ENCODE measurements at places on chromosomes 13 and 19.
A peak's percentile ranks its signal among the peaks of the same experiment; 100 is the strongest.

GRCh38 chr19:21434967-21435544 is 38.1 kb downstream of the ZNF493 start:
- no peak for DNase-seq

DNA sequence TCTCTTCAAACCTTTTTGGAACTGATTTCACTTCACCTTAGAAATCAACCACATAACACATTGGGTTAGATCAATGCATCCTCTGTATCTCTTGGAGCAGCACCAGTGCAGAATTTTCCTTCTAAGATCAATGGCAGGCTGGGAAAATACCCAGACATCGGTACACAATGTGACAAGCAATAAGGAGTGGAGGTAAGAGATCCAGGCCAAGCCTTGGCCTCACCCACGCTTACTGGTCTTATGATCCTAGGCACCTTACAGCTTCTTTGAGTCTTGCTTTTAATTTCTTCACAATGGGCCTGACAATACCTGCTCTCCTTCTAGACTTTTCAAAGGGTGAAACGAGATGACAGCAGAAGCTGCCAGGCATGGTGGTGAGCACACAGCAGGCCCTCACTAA is 232.0 kb downstream of the LACC1 start:
- no peak for DNase-seq

- DNase-seq, result no peak
These were observed 1.7 kb downstream of the TRAPPC5 start for GRCh38 chr19:7682175-7682855.

- peak; percentile 81 for DNase-seq
These were observed at the start of gene CEACAM4 for GRCh38 chr19:41626877-41627276. TSS of gene CEACAM4 (minus strand) at chr19:41627074. CDS start at chr19:41626963, 111 bp downstream.

DNA sequence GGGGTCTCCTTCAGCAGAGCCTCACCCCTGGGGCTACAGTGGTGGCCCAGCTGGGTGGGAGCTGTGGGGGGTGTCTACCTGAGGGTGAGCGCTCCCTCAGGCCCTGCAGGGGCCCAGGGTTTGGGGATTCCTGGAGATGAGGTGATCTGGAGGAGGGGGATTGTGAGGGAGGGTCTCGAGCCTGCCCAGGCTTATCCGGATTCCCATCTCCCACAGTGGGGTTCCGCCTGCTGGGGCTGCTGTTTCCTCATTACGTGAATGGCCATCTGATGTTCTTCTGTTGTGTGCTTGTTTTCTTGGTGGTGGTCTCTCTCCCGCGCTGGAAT is 4.4 kb downstream of the PPP1R37 start:
- DNase-seq, result no peak

All from inflammatory macrophage (primary cell).